Fibroblast of the aortic adventitia (primary cell): ENCODE measurements at places on chromosomes 2 and 18.

GRCh38 chr2:142048581-142048980, 82.2 kb downstream of the LRP1B start:
- no peak for DNase-seq

DNA sequence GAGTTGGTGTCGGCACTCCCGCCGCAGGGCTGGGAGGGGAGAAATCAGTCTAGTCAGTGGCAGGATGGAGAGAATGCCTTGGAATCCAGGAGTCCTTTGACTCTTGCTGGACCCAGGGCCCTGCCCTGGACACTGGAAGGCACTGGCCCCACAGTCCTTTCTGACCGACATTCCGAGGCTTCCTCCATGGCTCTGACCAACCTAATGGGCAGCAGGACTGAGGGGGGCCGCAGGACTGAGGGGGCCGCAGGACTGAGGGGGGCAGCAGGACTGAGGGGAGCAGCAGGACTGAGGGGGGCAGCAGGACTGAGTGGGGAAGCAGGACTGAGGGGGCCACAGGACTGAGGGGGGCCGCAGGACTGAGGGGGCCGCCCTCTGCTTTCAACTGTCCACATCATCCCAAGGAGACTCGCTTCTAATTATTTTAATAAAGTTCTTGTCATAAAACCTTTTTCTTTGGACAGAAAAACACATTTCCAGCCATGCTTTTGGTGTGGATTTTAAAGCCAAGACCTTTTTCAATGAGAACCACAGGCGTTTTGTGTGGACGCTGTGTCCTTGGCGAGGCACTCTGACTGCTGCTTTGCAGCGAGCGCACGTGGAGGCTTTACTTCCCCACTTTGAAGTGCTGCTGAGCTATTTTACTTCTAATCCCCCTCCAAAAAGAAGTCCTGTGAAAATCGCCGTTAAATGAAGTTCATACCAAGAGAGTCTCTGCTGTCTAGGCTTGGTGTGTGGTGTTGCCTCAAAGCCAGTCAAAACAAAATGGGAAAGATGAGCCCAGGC, 226.1 kb downstream of the TWIST2 start:
- DNase-seq: no peak

- DNase-seq: peak; percentile 54
Observed at GRCh38 chr2:99984799-99985515, 157.4 kb downstream of the AFF3 start.

- DNase-seq: no peak
Observed at GRCh38 chr18:25587545-25587944, 235.6 kb upstream of the ZNF521 start.

DNA sequence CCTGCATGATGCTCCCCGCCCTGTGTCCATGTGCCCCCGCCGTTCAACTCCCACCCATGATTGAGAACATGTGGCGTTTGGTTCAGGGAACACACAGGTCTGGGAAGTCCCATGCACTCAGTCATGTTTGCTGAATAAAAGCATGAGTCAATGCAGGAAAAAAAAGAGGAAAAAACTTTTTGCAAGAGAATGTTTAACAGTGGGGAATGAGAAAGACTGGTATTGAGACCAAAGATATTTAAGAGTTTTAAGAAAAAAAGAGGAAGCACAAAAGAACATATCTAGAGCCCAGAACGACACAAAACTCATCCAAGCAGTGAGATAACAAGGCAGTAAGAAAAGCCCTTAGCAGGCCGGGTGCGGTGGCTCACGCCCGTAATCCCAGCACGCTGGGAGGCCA, 279.2 kb upstream of the THSD7B start:
- no peak for DNase-seq

- DNase-seq: no peak
Observed at GRCh38 chr18:10528439-10528838, 2.6 kb downstream of the NAPG start.

- DNase-seq: peak; percentile 54
Observed at GRCh38 chr2:75608684-75609333, 37.8 kb upstream of the MRPL19 start.

- peak; percentile 62 for DNase-seq
Observed at GRCh38 chr2:231716666-231717280, 8.4 kb downstream of the PTMA start.

- DNase-seq: no peak
Observed at GRCh38 chr2:40256649-40257048, 195.2 kb downstream of the SLC8A1 start.

DNA sequence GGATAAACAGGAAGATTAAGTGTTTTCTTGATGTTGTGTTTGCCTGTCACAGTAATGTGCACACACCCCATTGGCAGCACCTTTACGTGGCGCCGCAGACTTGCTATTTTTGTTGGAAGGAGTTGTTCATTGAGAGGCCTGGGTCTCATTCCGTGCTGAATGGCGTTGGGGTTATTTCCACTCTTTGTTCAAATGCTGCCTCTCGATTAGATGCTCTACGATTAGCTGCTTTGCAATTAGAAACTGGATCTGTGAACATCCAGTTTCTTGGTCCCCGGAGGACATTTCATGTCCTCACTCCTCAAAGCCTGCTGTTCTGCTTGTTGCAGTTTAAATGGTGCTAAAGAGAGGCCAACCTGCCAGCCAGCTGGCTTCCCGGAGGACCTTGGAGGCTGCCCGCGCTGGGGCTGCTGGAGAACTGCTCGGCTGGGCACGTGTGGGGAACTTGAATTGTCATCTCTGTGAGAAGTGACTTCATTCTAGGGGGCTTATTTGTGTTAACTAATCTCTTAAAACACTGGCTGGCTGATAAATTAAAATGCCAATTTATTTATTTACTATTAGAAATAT, 117.4 kb upstream of the NABP1 start:
- DNase-seq: no peak

DNA sequence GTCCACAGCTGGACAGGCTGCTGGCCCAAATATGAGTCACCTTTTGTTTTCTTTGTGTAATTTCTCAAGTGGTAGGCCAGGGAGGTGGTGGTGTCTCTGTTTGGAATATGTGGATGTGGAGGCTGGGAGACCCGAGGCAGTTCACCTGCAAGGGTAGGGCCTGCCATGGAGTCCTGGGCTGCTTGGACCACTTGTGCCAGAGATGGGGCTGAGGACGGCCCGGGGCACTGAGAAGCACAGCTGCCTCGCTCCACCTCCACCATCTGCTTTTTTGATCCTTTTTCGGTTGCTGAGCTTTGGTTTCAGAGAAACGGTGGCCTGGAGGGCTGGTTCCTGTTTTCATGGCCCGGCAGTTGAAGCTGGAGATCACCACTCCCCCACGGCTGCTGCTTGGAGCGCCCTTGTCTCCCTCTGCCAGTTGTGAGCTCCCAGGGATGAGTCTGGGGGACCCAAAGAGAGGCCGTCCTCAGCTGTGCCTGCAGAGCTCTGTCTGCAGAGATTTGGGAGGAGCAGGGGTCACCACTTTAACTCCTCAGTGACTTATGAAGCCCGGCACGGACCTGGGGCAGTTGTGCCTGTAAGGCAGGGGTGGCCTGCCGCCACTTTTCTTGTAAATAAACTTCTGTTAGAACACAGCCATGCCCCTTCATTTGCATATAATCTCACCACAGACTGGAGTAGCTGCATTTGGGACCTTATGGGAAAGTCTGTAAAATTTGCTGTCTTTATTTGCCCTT, 67.6 kb upstream of the MCFD2 start:
- DNase-seq: peak; percentile 72

DNA sequence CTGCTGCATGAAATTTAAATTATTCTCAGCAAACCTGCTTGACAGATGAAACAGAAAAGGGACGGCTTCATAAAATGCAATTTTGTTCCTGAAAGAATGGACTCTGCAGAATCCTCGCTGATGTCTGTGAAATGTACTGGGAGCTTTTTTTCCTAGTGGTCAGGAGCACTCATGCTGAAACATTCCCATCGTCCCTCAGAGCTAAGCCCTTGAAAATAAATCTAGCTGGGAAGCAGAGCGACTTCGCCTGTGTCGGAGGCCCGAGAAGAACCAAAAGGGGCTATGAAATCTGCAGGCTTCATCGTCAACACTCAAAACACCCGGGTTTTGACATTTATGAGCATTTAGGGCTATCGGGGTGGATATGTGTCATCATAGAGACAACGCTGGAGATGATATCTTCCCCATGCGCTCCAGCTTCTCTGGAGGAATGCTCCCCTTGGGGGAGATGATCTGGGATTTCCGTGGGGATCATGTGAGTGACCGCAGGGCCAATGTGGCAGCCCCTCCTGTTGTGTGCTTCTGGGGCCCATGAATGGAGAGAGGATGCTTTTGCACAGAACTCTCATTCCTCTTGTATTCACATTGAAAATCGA, 182.3 kb downstream of the KLHL29 start:
- no peak for DNase-seq

- DNase-seq: no peak
Observed at GRCh38 chr2:35784777-35785176, 570.8 kb upstream of the CRIM1 start.

DNA sequence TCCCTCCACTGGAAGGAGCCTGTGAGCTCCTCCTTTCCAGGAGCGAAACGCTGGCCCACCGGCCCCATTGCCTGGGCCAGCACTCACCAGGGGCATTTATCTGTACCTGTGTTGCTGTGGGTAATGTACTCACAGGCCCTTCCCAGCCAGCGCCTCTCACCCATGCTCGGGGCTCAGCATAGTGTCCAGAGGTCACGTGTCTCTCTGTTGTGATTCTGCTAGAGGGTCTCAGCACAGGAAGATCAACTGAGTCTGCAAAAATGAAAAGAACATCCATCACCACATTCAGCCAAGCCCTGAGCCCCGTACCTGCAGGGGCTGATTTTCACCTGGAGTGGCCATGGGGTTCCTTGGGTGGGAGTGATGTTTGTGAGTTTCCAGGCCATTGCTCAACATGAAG, 103.1 kb upstream of the TPO start:
- no peak for DNase-seq

DNA sequence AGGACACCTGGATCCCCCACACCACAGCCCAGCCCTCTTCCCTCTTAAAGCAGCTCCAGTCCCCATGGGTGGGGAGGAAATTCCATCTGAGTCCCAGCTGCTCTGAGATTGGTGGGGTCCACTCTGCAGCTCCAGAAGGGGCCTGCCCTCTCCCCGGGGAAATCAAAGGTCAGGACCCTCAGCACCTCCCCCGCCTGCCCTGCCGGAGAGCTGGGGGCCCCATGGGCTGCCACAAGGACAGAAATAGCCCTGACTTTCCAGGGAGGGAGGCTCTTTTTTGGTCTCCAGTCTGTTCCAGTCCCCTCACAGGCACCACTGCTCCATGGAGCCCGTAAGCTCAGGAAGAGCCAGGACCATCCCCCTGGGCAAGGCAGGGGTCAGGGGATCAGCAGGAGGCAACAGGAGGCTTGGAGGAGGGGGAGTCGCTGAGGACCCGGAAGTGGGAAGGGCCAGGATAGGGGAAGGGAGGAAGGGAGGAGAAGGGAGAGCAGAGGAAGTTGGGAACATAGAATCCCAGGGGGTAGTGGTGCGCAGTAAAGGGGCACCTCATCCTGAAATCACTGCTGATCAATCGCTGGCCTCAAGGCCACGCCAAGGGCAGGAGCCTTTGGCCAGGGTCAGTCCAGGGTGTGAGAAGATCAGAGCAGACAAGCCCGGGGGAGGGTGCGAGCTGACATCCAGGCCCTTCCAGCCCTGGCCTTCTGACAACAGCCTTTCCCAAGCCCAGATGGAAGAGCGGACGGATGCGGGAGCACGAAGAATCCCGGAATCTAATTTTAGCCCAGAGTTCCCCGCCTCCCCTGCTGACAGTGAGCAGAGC, 7.6 kb downstream of the ADRA2B start:
- peak; percentile 17 for DNase-seq

- no peak for DNase-seq
Observed at GRCh38 chr2:239401881-239402233, 1.0 kb upstream of the HDAC4 start.

- no peak for DNase-seq
Observed at GRCh38 chr18:3720818-3721545, 271.0 kb downstream of the TGIF1 start.

DNA sequence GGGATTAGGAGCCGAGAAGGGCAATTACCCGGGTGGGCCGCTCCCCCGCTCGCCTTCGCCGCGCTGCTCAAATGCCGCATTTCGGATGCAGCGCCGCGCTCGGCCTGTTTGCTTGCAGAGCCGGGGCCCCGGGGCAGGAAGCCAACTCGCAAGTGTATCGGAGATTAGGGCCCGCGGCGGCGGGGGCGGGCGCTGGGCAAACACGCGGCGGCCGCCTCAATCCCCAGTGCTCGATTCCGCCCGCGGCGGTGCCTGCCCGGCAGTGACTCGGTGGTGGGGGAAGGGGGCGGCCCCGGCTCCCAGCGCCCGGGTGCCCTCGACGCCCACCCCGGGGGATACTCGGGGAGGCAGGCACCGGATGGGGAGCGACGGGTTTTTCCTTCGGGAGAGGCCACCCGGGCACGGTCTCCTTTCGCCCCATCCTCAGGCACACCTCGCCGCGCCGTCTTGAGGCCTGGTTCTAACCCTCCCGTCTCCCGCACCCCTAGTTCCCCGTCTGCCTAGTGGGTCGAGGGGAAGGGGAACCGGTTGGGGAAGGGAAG, 26.6 kb upstream of the NOTO start:
- peak; percentile 56 for DNase-seq

DNA sequence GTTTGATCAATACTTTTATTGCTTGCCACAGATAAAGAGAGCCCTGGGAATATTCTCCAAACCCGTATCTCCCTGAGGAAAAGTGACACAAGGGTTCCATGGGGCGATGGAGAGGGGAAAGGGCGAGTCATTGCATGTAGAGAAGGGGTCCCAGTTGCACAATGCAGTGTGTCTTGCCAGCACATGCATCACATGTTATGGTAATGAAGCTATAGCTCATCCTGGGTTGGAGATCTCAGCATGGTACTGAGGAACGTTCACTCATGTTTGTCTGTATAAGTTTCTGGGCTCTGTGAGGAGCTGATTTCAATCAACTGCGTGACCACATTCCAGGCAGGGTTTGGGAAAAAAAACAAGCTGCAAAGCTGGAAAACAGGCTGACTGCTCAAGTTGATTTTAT, 220.7 kb upstream of the MC4R start:
- DNase-seq: no peak

DNA sequence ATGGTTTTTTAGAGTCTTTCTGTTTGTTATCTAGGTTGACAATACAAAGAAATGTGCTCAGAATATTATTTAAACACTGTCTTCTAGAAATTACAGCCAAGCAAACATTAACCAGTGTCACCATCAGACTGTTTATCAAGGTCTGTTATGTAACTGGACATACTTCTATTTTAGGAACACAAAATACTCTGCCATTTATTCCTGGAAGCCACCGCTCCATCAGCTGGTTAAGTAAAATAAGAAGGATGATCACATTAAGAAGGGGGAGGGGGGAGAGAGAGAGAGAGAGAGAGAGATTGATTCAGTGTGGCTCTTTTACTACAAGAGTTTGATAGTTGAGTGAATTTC, 47.9 kb downstream of the MBP start:
- peak; percentile 75 for DNase-seq
